Amygdala (tissue), 56 donors: ENCODE measurements at places on chromosomes 12 and 14.

DNA sequence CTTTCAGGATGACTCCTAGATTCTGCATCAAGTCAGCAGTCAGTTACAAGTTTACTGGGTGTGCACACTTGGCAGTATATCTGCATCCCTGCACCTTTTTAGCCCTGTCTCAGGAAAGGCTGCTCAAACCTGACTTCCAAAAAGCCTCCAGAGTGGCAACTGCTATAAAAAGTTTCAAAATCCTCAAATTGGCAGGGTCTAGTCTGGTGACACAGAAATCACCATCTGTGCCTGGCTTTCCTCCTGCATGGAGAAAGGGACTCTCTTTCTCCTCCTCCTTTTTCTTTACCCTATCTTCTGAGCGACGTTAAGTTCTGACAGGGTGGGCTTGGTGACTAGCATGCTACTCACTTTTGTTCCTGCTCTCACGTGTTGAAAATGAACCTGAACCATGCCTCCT is 679.5 kb downstream of the C12orf50 start:
- no peak for DNase-seq

- DNase-seq, result no peak
These were observed 16.2 kb upstream of the SMARCC2 start for GRCh38 chr12:56205445-56205844.

DNA sequence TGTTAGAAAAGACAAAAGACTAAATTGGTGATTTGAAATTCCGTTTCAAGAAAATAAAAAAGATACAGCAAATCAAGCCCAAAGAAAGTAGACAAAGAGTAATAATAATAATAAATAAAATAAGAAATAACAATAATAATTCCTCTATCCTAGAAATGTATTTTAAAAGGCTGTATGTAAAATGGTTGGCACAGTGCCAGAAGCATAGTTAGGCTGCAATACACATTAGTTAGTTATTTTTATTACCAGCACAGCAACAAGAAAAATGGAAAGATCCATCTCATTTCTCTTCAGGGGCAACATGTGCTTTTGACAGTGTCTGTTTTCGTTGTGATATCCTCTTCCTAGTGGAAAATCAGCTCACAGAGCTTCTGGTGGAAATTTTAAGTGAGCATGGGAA is 174.1 kb upstream of the TMTC1 start:
- no peak for DNase-seq

GRCh38 chr12:114030451-114030850 is 64.3 kb upstream of the RBM19 start:
- no peak for DNase-seq

GRCh38 chr14:55458800-55459515 is 18.5 kb upstream of the TBPL2 start:
- DNase-seq, result no peak

- DNase-seq, result no peak
These were observed 3.8 kb upstream of the DYRK4 start for GRCh38 chr12:4558171-4558570.

- no peak for DNase-seq
These were observed 14.1 kb downstream of the STAB2 start for GRCh38 chr12:103600967-103601728.

DNA sequence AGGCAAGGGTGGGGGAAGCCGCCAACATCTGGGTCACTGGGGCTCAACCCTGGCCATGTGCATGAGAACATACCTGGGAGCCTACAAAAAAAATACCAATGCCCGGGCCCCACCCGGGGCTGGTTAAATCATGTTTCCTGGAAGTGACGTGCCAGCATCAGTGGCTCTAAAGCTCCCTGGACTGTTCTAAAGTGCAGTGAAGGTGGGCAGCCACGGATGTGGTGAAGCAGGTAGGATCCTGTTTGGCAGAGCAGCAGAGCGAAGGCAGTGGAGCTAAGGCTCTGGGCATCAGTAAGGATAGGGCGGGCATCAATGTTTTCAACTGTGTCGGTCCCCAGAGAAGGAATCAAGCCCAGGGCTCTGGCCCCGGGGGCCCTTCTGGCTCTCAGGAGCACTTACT is 525 bp upstream of the GPR68 start:
- DNase-seq, result no peak

DNA sequence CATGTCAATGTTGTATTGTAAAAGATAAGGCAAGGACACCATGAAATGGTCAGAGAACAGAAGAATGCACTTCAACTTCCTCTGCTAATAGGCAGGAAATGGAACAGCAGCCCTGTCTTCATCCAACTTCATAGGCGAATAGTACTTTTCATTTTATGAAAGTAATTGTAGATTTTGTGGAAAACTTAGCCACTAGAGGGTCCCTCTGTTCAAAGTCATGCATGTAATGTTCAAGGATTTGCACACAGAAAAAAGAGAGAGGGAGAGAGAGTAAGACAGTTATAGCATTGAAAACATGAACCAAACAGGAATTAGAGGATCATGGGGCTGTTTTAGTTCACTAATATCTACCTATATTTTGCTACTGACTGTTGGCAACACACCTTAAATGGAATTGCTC is 172.2 kb downstream of the FLRT2 start:
- no peak for DNase-seq

GRCh38 chr14:79424462-79424861 is 786.8 kb downstream of the DIO2 start:
- no peak for DNase-seq

GRCh38 chr12:124345795-124346194 is 50.9 kb downstream of the RFLNA start:
- DNase-seq, result no peak

- DNase-seq, result no peak
These were observed 31.1 kb upstream of the ASPG start for GRCh38 chr14:104054222-104054905.

GRCh38 chr12:108468196-108468968 is 46.7 kb upstream of the FICD start:
- no peak for DNase-seq

DNA sequence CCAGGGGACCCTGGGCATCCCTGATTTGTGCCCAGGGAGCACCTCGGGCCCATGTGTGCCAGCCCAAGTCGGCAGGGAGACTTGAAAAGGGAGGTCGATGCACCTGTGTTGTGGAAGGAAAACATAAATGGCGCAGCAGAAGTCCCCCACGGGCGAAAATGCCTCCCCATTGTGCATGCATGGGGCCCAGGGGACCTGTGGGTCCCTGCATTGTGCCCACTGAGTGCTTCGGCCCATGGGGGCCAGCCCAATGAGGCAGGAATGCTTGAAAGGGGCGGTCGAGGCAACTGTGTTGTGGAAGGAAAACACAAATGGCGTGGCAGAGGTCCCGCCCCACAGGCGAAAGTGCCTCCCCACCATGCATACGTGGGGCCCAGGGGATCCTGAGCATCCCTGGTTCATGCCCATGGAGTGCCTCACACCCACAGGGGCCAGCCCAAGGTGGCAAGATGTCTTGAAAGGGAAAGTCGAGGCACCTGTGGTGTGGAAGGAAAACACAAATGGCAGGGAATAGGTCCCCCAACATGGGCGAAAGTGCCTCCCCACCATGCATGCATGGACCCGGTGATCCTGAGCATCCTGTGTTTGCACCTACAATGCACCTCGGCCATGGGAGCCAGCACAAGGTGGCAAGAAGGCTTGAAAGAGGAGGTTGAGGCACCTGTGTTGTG is 368.0 kb downstream of the ALG10 start:
- DNase-seq, result no peak

DNA sequence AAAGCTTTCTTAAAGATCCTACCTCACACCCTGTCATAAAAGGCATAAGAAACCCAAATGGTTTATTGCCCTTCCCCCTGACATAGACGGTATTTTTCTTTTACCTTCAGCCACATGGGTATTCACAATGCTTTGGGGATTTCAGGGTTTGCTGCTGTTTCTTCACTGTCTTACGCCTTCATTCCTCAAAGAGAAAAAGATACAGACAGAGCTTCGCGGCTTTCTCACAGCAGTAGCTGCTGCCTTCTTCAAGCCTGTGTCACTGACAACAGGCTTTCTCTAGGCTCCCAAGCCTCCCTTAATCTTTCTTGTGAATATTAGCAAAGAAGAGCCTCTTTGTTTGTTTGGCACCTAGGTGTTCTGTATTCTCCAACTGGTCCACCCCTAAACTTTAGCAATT is 197.4 kb upstream of the ARID2 start:
- no peak for DNase-seq

DNA sequence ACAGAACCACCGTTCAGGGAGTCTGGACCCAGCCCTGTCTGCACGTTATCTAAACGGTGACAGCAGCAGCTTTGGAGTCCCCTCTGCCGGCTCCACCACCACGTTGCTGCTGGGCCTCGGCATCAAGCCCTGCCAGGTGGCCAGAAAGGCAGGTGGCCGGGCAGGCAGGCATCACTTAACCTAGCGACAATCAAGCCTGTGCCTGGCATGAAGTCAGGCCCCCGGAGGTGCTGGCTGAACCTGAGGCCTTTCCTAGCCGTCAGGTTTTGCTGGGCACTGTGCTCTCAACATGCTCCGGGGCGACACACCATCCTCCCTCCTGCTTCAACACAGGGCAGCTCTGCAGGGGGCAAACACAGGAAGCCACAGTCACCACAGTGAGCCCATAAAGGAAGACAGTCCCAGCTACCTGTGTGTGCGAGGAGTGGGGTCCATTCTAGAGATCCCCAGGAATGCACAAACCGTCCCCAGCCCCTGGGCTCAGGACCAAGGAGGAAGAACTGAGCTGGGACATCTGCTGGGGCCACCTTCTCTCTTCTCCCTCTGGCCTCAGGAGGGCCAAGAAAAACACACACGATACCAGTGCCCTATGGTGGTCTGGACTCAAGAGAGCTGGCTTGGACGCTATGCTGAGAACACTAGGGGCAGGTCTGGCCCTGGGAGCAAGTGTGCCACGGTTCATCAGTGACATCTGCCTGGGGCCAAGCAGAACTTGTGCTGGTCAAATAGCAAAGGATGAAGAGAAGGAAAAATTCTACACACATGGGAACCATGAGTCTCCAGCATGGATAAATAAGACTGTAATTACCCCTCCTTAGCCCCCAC is 44.7 kb downstream of the CCDC88C start:
- no peak for DNase-seq

DNA sequence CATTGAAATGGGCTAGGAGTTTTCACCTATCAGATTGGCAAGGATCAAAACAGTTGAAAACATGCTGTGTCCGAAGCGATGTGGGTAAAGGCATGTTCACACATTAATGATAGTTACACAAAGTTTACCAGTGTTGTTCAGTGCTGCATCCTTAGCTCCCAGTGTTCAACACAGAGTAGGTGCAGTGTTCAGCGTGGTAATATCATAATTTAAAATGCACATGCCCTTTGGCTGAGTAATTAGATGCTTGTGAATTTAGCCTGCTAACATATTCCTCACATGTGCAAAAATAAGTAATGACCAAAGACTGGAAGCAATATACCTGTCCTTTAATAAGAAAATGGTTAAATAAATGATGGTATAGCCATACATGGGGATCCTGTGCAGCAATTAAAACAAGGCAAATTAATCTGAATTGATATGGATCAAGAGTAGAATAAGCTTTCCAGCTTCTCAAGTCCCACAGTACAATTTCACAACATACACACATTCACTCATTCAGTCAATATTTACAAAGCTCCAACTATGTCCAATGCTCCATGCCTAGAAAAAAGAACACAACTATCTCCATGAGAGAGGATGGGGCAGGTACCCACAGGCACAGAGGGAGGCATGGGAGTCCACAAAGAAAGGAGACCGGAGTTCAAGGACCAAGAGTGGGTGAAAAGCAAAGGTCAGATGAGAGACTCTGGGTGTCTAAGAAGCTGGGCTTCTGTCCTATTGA is 12.8 kb downstream of the TMCC3 start:
- no peak for DNase-seq

GRCh38 chr12:23005387-23005786 is 380.4 kb downstream of the ETNK1 start:
- DNase-seq, result no peak

DNA sequence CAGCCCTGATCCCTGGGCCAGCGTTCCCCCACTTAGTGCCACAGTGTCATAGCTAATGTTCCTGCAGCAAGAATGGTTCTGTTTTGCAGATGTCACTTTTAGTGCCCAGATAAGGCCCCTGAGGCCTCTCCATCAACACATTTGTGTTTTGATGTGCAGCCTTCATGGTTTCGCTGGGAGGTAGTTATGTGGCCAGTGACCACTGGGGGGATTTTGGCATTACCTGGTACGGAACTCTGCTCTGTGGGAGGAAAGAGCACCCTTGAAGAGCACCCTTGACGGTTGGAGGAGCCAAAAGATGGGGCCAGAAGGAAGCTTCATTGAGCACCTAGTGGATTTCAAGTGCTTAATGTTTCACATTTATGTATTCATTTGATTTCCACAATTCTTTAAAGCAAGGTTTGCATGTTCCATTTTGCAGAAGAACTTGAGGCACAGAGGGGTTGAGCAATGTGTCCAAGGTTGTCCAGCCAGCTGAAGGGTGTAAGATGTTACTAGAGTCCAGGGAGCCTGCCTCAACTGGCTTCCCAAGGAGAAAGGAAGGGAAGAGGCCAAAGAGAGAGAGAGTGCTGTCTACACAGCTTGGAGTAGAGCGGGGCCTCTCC is 13.0 kb downstream of the SERPINA11 start:
- DNase-seq, result no peak

DNA sequence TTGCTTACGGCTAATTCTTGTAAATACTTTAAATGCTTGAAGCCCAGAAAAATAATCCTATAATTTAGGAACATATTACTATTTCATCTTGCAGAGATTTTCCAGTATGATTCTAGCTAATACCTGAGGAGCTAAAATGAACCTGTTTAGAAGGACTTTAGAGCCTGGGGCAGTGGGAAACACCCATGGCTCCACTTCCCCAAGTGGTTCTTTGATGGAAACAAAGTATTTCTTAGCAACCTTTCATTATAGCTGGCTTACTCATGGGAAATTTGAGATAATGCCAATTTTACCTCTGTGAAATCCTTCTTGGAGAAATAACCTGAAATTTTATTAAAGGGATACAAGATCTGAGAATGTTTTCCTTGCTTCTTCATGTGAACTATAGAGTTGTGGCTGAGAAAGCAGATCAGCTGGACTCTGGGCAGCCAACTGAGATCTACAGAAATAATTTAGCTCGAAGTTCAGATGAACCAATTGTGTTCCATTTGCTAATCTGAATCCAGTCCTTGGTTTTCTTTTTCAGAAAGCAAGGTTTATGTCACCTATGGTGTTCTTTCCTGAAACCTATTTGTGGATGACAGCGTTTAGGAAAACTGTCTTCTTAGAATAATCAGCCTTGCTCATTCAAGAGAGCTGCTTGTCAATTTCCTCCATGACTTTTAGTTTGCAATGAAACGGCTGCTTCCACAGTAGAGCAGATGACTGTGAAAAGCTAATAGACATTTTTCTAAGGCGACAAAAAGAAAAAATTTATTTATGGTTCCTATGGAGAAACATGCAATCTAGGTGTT is 141.8 kb upstream of the CPM start:
- no peak for DNase-seq

GRCh38 chr12:5571115-5571514 is 139.2 kb downstream of the NTF3 start:
- no peak for DNase-seq

GRCh38 chr14:91354979-91355685 is 62.5 kb downstream of the CCDC88C start:
- no peak for DNase-seq

DNA sequence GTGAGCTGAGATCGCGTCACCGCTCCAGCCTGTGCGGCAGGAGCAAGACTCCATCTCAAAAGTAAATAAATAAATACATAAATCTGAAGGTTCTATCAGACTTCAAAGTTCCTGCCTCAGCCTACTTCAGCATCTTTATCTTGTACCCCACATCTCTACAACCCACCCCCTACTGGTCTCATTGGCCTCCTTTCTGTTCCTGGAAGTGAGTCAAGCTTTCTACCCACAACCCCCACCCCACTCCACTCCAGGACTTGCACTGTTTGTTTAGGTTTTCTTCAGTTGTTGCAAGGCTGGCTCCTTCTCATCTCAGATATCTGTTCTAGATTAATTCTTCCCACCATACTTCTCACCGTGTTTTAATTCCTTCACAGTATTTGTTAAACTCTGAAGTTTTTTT is 714 bp upstream of the PSMC6 start:
- DNase-seq, result no peak
